H4 (cell line): ENCODE measurements at places on chromosomes 2 and 18. TPM values are rescaled to one million over a fixed set of nuclear protein-coding genes. Genes with fewer than 3 reads are reported as not detected.

GRCh38 chr18:54791657-54792056 lies 36.6 kb upstream of the RAB27B start:
- no peak for DNase-seq

Gene ZAP70
- total RNA-seq = not detected in 2 replicates

- peak; percentile 64 for DNase-seq
These were observed 12.2 kb downstream of the WNT10A start for GRCh38 chr2:218892693-218893348.

Gene IL1RL1
- total RNA-seq = not detected in 2 replicates

- DNase-seq = no peak
These were observed 286.9 kb downstream of the SETBP1 start for GRCh38 chr18:44967599-44967998.
